ENCODE measurements at places on chromosomes 11 and 22.
A peak's percentile ranks its signal among the peaks of the same experiment; 100 is the strongest.

DNA sequence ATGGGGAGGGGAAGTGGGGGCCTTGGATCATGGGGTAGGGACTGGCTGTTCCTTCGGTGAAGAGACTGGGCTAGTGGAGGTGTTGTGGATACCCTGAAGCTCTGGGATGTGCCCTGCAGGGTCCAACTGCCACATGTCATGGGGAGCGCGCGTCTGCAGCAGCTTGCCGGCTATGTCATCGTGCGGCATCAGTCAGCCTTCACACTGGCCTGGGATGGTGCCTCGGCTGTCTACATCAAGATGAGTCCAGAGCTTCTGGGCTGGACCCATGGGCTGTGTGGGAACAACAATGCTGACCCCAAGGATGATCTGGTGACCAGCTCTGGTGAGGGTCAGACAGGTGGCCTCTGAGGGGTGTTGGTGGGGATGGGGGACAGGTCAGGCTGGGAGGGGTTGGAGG is 9.9 kb downstream of the OTOG start:
- no peak for DNase-seq

GRCh38 chr11:57440744-57441414 is 14.0 kb upstream of the SLC43A3 start:
- DNase-seq, result no peak

GRCh38 chr22:46761017-46761416 is 1.4 kb upstream of the TBC1D22A start:
- DNase-seq, result no peak

DNA sequence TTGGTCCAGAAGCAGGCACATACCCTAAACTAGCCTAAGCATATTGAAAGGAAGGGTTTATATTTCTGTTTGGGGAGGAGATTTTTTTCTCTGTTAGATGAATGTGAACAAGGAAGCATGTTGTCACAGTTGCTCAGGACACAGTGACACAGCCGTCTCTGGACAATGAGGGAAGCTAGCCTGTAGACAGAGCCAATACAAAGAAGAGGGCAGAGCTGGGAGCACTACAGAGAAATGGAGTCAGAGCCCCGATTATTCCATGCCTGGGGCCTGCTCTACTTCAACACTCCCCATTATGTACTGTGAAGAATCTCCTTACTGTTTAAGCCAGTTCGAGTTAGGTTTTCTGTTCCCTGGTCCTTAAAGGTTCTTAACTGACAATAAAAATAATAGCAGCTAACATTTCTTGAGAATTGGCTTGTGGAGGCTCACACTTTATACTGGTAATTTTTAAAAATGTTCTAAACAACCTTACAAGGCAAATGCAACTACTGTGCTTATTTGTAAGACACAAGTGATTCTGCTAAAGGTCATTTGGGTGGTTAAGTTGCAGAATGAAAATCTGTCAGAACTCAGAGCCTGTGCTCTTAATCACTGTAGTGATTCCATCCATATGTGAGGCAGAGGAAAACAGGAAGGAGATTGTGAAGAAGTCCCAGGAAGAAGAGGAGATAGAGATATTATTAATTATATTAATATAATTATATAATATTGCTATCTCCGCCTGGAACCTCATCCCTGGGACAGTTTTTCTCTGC is 58.8 kb upstream of the RRAS2 start:
- DNase-seq, result peak; percentile 37

GRCh38 chr11:64759722-64760719 is at the start of gene PYGM:
Gene PYGM, minus strand, starts transcription at chr11:64759974. Its CDS starts 76 bp downstream, at chr11:64759898.
- peak; percentile 86 for DNase-seq

- DNase-seq, result peak; percentile 30
These were observed 185.8 kb upstream of the DDI1 start for GRCh38 chr11:103850419-103851165.

DNA sequence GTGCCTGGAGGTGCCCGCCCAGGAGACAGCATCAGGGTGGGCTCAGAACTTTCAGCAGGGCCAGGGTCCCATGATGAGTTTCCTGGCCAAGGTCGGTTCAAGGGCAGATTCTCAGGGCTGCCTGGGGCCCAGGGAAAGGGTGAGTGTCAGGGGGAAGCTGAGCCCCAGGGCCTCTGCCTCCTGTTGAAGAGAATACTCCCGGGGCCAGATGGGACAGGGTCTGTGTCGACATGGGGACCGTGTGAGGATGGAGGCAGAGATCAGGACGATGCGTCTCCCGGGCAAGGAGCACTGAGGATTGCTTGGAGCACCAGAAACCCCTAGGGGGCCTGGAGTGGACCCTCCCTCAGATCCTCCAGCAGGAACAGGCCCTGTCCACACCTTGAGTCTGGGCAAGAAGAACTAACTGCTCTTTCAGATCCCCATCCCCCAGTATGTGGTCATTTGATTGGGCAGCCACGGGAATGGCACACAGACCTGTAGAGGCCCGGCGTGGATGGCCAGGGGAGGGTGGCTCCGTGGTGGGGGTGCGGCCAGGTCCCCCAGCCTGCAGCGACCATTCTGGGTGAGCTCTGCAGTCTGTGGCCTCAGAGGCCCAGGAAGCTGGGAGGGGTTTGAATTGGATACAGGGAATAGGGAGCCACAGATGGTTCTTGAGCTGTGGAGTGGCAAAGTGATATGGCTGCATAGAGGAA is 1078.7 kb downstream of the BRD1 start:
- DNase-seq, result no peak

DNA sequence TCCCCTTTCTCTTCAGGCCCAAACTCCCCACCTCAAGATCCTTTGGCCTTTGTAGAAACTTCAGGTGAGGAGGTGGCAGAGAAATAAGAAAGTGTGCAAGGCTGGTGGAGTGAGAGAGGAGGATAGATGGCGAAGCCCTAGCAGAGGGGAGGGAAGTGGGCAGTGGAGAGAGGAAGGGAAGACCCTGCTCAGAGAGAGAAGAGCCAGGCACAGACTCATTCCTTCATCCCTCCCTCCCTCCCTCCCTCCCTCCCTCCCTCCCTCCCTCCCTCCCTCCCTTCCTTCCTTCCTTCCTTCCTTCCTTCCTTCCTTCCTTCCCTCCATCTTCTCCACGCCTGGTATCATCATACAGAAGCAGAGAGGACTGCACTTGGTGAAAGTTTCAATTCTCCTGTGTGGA is 21.0 kb downstream of the RTN4RL2 start:
- no peak for DNase-seq
